Breast epithelium (tissue), 4 donors: ENCODE measurements at places on chromosomes 4 and X. TPM values are rescaled to one million over a fixed set of nuclear protein-coding genes. Genes with fewer than 3 reads are reported as not detected.

The HDX gene
- 12.1 TPM for total RNA-seq

The ZNF275 gene
- total RNA-seq: 13.3 TPM

The TMSB15A gene
- 1.4 TPM for total RNA-seq

The CT45A6 gene
- not detected for total RNA-seq
